Naive thymus-derived CD8-positive, alpha-beta T cell (primary cell): ENCODE measurements at places on chromosomes 3 and 15. TPM values are rescaled to one million over a fixed set of nuclear protein-coding genes. Genes with fewer than 3 reads are reported as not detected.
A peak's percentile ranks its signal among the peaks of the same experiment; 100 is the strongest.

GRCh38 chr3:106288781-106289180, 420.0 kb upstream of the CBLB start:
- H3K4me3 ChIP-seq, result no peak overlapping the region
- peaks cover 8% of the 10 kb centered on the region for H3K4me1 ChIP-seq
- H3K36me3 ChIP-seq, result no peaks in the 10 kb centered on the region
- no peak overlapping the region for H3K27ac ChIP-seq

- H3K4me1 ChIP-seq, result no peaks in the 10 kb centered on the region
- H3K36me3 ChIP-seq, result no peaks in the 10 kb centered on the region
- no peak overlapping the region for H3K4me3 ChIP-seq
- no peak overlapping the region for H3K27ac ChIP-seq
- DNase-seq, result no peak
- no peaks in the 10 kb centered on the region for H3K27me3 ChIP-seq
Measured at GRCh38 chr3:160027541-160028195, 39.0 kb downstream of the IL12A start.

GRCh38 chr3:175001091-175001490, 142.0 kb downstream of the NAALADL2 start:
- no peak overlapping the region for H3K27ac ChIP-seq
- H3K36me3 ChIP-seq, result no peaks in the 10 kb centered on the region
- H3K27me3 ChIP-seq, result no peaks in the 10 kb centered on the region
- DNase-seq, result no peak
- no peak overlapping the region for H3K4me3 ChIP-seq

- H3K36me3 ChIP-seq, result no peaks in the 10 kb centered on the region
- no peak overlapping the region for H3K27ac ChIP-seq
- DNase-seq, result no peak
Measured at GRCh38 chr3:43884581-43884980, 193.8 kb downstream of the ABHD5 start.

DNA sequence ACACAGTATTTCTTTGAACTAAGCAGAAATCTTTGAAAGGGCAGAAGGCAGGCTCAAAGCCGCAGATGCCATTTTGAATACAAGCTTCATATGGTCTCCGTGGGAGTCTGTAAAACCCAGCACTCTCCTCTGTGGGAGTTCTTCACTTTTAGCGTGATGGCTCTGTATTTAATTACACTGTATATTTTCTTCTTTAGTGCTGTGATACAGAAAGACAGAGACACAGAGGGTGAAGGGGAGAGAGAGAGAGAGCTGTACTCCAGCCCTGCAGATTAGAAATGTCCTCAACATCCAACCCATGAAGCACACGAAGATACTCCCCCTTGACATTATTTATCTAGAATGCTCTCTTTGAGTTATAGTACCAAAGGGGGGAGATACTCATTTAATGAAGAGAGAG, 752.6 kb upstream of the NR2F2 start:
- no peak for DNase-seq
- no peaks in the 10 kb centered on the region for H3K36me3 ChIP-seq
- no peak overlapping the region for H3K27ac ChIP-seq
- no peaks in the 10 kb centered on the region for H3K4me1 ChIP-seq

- DNase-seq, result no peak
- H3K27me3 ChIP-seq, result no peaks in the 10 kb centered on the region
- H3K36me3 ChIP-seq, result no peaks in the 10 kb centered on the region
- peaks cover 65% of the 10 kb centered on the region for H3K4me1 ChIP-seq
- H3K27ac ChIP-seq, result peak overlapping the region; percentile 81
Measured at GRCh38 chr15:69760258-69760845, 307.7 kb downstream of the RPLP1 start.

NEK10 gene
- total RNA-seq, result 1.5 TPM

DNA sequence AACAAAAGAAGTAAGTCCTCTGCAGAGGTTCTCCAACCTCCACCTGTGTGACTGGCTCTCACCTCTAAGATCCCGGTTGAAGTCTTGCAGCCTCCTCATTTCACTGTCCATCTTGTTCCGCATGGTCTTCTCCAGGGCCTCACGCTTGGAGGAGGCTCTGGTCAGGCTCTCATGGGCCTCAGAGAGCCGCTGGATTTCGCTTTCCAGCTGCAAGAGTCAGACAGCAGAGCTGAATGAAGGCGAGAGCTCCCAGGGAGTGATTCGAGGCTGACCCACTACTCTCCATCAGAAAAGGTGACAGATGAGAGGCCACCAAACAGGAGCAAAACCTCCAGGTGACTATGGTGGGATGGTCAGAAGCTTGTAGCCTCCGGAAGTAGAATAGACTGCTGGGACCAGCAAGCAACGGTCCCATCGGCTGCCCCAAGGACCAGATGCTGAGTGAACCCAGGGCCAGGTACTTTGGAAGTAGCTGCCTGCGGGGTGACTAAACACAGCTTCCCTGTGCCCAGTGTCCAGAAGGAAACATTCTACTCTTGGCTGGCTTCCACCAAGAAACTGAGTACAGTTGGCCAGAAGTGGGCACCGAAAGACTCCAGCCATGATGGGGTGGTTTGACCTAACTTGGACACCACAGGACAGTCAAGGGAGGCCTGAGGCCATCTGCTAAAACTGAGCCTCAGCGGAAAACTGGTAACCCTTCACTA, 7.9 kb downstream of the AMOTL2 start:
- no peaks in the 10 kb centered on the region for H3K27me3 ChIP-seq
- no peak for DNase-seq
- H3K4me3 ChIP-seq, result no peak overlapping the region
- H3K4me1 ChIP-seq, result peaks cover 28% of the 10 kb centered on the region
- no peaks in the 10 kb centered on the region for H3K36me3 ChIP-seq

CHP1 gene
- total RNA-seq, result 23.9 TPM

CEP152 gene
- total RNA-seq, result 11.5 TPM

SENP8 gene
- total RNA-seq, result 2.2 TPM

- no peaks in the 10 kb centered on the region for H3K27me3 ChIP-seq
- no peak for DNase-seq
- H3K4me3 ChIP-seq, result no peak overlapping the region
Measured at GRCh38 chr3:117563063-117563462, 853.5 kb downstream of the TUSC7 start.

- H3K36me3 ChIP-seq, result peaks cover 7% of the 10 kb centered on the region
- peak within 1 kb of the TSS; percentile 92 for H3K27ac ChIP-seq
- no peaks in the 10 kb centered on the region for H3K27me3 ChIP-seq
- DNase-seq, result peak; percentile 81
- H3K4me1 ChIP-seq, result peaks cover 33% of the 10 kb centered on the region
Measured at GRCh38 chr3:179652447-179653095, at the start of gene USP13. Gene USP13, plus strand, starts transcription at chr3:179653040. Its CDS starts 186 bp downstream, at chr3:179653226.

PLA2G4B gene
- total RNA-seq, result 64.9 TPM
